Colonic mucosa (tissue), 4 donors: ENCODE measurements at places on chromosomes 7 and 10. TPM values are rescaled to one million over a fixed set of nuclear protein-coding genes. Genes with fewer than 3 reads are reported as not detected.

- H3K4me1 ChIP-seq: no peaks in the 10 kb centered on the region
- H3K36me3 ChIP-seq: no peaks in the 10 kb centered on the region
- no peak overlapping the region for H3K4me3 ChIP-seq
- H3K27me3 ChIP-seq: no peaks in the 10 kb centered on the region
- H3K27ac ChIP-seq: no peak overlapping the region
Observed at GRCh38 chr7:146150153-146150552, 33.6 kb downstream of the CNTNAP2 start.

GRCh38 chr7:5237286-5237685, 45.5 kb upstream of the SLC29A4 start:
- peak overlapping the region; percentile 0 for H3K27ac ChIP-seq
- H3K36me3 ChIP-seq: no peaks in the 10 kb centered on the region
- no peaks in the 10 kb centered on the region for H3K27me3 ChIP-seq

Gene ARID5B
- 27.2 TPM for total RNA-seq

GRCh38 chr7:149714910-149715471, 58.4 kb downstream of the ZNF467 start:
- H3K27me3 ChIP-seq: no peaks in the 10 kb centered on the region
- peak; percentile 37 for DNase-seq
- peak overlapping the region; percentile 66 for H3K4me3 ChIP-seq
- peak overlapping the region; percentile 13 for H3K27ac ChIP-seq
- no peaks in the 10 kb centered on the region for H3K36me3 ChIP-seq
- H3K4me1 ChIP-seq: no peaks in the 10 kb centered on the region

Gene NMT2
- total RNA-seq: 12.4 TPM

Gene EBLN1
- not detected for total RNA-seq

DNA sequence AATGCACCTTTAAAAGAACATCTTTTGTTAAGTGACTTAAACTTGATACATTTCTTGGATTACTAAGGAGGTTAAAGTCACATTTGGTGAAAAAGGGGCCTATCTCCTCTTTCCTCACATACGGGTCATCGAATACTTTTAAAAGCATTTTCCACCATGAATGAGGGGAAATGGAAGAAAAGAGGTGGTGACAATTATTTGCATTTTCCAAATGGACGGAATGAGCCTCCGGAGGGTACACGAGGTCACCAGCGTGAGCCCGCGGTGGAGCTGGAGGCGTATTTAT, 1.0 kb upstream of the BMPR1A start:
- no peak for DNase-seq
- peak overlapping the region; percentile 93 for H3K27ac ChIP-seq

Gene ZC3HAV1
- 29.0 TPM for total RNA-seq

- H3K36me3 ChIP-seq: no peaks in the 10 kb centered on the region
- no peak overlapping the region for H3K27ac ChIP-seq
Observed at GRCh38 chr7:94903971-94904370, 3.4 kb upstream of the PPP1R9A start.

DNA sequence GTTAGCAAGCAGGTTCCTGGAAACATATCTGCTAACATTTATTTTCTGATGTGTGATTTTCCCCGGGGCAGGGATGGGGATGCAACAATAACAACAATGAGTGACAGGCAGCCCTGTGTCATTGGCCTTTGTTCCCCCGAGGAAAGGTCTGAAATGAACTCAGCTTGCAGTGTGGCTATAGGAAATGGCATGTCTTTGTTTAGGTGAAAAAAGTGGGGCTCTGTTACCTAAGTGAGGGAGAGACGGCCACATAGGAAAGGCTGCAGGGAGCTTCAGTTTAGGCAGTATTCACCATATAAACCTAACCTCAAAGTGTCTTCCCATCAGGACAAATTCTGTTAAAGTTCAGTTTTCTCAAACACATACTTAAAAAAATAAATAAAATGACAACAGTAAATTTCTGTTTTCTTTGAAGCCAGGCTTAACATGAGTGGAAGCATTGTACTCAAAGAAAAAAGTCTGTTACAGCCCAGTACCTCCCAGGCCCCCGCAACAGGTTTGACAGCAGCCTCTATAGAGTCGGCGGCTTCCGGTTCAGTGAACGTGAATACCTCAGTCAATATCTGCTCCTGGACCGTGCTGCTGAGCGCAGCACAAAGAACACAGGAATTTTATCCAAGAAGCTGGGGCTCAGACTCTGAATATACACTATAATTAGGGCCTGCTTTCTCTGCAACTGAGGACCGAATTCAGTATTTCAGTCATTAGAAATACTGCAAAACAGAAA, 168.3 kb downstream of the GLI3 start:
- no peaks in the 10 kb centered on the region for H3K27me3 ChIP-seq
- H3K36me3 ChIP-seq: no peaks in the 10 kb centered on the region
- DNase-seq: no peak
- H3K27ac ChIP-seq: no peak overlapping the region
- H3K4me3 ChIP-seq: no peak overlapping the region
- H3K4me1 ChIP-seq: no peaks in the 10 kb centered on the region

- no peaks in the 10 kb centered on the region for H3K4me1 ChIP-seq
- no peaks in the 10 kb centered on the region for H3K36me3 ChIP-seq
- H3K4me3 ChIP-seq: no peak overlapping the region
- H3K27me3 ChIP-seq: peaks cover 8% of the 10 kb centered on the region
- no peak overlapping the region for H3K27ac ChIP-seq
Observed at GRCh38 chr7:155995183-155995612, 182.9 kb upstream of the SHH start.

Gene MPP7
- 30.8 TPM for total RNA-seq
